ENCODE measurements at places on chromosomes 4 and X.

- peak; percentile 62 for DNase-seq
These were observed 223.6 kb downstream of the RBMX2 start for GRCh38 chrX:130625386-130625785.

DNA sequence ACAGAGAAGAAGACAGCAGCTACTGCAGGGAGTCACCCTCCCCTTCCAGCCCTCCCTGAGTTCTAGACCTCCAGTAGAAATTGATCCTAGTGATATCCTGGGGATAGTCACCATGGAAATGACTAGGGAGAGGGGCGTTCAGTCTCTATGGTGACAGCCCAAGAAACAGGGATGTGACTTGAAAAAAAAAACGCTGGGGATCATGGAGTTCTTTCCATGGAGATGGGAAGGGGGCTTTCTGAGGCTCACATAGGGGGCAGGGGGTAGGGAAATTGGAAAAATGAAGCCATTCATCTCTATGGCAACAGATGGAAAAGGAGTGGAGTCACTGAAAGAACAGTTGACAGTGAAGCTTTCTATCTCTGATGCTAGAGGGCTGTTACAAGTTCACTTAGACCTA lies 28.0 kb upstream of the IGBP1 start:
- DNase-seq: no peak

- no peak for DNase-seq
These were observed 177.8 kb upstream of the DKK2 start for GRCh38 chr4:107213880-107214279.

DNA sequence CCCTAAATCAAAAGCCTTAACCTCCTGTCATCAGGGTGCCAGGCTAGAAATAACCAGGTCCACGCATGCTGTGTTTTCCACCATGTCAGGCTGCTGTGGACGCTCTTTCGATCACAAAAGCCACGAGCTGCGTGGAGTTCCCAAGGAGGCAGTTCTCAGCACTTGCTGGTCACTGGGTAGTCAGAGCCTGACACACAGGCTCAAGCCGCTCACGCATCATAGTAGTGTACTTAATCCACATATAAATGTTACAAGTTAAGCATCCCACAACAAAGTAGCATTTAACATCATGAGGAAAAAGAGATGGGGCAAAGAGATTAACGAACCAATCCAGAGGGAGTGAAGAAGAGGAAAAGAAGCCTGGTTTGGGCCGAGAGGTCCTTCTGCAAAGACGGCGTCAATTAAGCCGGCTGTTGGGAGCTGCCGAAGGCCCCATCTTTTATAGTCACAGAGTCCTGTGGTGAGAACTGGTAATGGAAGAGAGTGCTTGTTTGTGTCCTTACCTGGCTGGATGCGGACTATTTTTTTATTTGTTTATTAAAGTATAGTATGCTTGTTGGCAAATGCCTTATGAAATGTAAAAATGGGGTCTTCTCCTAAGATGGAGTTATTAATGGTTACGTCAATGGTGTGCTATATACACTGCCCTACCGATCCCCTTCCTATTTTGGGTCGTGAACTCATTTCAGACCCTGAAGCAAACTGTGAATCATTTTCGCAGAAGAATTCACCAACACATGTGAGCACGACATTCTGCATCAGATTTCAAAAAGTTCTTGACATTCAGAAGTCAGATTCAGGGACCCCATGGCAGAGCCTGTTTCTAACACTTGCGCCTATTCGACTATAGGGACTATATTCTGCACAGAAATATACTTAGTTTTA lies 675 bp downstream of the PRIMPOL start:
- DNase-seq: no peak

DNA sequence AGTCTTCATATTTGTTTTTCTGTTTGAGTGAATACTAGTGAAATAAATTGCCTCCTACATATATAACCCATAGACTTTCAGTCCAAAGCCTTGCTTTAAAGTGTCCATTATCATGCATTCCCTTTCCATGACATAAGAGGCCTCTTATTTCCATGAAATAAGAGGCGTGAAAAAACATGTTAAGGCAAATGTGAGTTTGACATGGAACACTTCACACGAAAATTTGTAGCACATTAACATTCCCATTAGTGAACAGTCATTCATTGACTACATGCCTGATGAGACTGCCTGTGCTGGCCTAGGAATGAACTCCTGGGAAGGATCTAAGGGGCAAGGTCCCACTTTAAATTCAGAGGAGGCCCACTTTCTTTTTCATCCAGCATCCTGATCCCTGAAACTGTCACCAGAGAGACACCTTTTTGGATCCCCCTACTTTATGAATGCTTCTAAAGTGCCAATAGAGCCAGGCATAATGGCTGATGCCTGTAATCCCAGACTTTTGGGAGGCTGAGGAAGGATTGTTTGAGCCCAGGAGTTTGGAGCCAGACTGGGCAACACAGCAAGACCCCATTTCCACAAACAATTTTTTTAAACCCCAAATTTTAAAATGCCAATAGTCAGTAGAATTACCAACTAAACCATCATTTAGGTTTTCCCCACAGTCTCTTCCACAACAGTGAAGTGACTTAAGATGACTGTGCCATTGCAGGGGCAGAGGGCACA lies 6.7 kb downstream of the RTL8B start:
- no peak for DNase-seq

DNA sequence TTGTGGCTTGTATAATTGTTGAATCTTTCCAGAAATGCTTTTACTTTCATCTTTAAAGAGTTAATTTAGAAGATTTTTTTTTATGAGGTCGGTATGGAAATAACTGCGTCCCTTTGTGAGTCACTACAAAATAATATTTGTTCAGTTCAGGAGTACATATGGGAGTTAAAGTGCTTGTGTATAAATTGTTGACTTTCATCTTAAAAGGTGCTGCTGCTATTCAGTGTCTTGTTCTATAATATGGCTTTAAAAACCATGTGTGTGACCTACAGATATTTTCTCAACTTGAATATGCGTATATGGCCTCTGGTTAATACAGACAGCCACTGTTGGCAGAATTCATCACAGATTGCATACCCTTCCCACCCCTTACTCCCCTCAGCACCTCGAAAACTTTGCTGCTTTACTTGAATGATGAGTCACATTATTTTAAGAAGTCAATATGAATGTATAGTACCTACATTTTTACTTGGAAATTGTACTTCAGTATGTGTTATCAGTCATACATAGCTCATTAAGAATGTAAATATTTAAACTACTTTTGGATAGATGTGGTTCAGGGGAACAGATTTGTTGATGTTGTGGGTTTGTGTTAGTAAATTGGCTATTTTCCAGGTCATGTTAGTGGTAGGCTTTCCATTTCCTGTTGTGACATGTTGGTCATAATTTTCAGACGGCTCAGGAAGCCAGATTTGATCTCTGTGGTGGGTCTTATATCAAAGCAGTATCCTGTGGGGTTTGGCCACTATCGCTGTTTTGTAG lies 1.5 kb downstream of the CLCN3 start:
- DNase-seq: peak; percentile 19

GRCh38 chr4:140346136-140346535 lies 27.3 kb upstream of the SCOC start:
- DNase-seq: no peak

DNA sequence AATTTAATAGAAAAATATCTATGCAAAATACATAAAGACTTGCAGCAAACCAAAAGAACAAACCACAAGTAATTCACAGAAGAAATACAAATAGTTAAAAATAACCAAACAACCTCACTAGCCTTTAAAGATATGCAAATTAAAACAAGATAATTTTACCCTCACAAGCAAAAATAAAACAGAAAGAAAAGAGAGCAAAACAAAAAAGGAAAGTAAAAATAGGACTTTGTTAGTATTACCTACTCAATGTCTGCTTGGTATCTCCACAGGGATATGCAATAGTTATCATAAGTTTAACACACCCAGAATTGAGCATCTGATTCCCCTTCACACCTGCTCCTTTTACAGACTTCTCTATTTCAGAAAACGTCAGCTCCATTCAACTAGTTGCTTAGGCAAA lies 737.5 kb upstream of the MAGEB2 start:
- DNase-seq: no peak

DNA sequence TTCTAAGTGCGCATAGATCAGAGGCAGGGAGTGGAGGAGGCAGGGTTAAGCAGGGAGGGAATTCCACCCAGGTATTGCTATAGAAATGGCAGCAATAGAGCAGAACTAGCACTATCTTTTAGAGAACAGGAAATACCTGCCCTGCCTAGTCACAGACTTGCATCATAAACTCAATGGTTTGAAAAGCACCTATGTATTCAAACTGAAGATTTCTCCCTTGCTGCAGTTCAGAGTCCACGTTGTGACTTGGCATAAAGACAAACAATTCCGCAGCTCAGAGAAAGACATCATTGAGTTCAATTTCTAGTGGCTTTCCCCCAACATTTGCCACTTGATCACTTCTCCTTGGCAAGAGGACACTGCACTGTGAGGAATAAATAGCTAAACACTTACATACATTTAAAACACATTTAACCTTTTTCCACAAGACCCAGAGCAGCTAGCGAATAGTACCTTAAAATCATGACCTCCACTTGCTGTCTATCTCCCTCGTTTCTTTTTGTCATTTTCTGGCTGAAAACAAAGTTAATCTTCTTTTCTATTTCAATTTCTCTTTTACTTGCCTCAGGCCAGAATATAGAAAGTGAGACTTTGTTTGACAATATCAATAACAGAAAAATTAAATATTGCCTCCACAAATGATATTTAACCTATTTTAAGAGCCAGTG lies 42.4 kb downstream of the SLC7A11 start:
- DNase-seq: peak; percentile 79

DNA sequence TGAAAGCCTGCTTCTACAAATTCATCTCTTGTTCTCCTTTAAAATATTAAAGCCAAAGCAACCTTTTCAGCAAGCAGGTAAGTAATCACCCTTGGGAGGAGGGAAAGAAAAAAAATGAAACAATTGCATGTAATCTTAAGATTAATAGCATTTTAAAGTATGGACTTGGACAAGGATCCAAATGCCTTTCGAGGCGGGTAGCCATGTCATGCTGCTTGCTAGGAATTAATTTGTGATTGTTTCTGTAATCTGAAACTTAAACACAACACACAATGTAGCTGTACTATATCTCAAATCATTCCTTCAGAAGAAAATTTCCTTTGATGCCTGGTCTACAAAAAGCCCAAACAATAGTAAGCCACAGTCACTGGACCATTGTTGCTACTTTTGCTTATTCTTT lies 112.4 kb upstream of the CBR4 start:
- no peak for DNase-seq

- DNase-seq: peak; percentile 96
These were observed 549.5 kb upstream of the SMIM31 start for GRCh38 chr4:164204434-164204833.

- no peak for DNase-seq
These were observed 9.2 kb downstream of the GUCY1A1 start for GRCh38 chr4:155675709-155676429.

DNA sequence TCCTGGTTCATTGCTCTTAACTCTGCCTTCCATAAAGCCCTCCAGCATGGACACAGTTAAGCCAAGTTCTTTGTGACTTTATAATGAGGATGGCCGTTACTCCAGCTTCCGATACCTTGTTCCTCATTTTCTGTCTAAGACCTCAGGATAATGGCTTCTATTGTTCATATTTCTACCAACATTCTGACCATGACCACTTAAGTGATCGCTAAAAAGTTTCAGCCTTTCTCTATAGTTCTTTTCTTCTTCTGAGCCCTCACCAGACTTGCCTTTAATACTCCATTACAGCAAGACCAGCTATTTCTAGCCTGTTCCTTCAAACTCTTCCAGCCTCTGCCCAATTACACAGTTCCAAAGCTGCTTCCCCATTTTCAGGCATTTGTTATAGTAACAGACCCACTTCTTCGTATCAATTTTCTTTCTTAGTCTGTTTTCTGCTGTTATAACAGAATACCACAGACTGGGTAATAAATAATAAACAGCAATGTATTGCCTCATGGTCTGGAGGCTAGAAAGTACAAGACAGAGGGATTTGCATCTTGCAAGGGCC lies 12.3 kb downstream of the RNF175 start:
- no peak for DNase-seq

DNA sequence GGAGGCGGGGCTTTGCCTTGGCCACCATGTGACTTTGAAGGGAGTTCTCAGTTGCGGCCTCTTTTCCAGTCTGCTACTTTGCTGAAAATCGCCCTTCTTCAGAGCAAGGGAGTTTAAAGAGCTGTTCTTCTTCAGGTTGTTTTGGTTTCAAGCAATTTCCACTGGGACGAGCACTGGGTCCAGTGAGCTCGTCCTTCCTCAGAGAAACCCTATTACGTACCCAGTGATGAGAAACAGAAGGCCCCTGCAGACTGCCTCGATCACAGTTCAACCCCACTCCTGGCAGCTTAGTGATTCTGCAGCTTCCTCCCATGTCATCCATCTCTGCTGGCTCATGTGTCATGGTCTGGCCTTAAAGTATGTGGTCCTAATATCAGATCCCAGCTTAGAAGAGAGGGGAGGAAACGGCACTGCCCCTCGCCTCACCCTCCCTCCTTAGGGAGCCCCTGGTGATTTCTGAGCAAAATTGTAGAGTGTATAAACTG lies 7.8 kb upstream of the FAM149A start:
- DNase-seq: no peak

GRCh38 chr4:33577791-33578190 lies 2666.5 kb downstream of the ARAP2 start:
- no peak for DNase-seq

DNA sequence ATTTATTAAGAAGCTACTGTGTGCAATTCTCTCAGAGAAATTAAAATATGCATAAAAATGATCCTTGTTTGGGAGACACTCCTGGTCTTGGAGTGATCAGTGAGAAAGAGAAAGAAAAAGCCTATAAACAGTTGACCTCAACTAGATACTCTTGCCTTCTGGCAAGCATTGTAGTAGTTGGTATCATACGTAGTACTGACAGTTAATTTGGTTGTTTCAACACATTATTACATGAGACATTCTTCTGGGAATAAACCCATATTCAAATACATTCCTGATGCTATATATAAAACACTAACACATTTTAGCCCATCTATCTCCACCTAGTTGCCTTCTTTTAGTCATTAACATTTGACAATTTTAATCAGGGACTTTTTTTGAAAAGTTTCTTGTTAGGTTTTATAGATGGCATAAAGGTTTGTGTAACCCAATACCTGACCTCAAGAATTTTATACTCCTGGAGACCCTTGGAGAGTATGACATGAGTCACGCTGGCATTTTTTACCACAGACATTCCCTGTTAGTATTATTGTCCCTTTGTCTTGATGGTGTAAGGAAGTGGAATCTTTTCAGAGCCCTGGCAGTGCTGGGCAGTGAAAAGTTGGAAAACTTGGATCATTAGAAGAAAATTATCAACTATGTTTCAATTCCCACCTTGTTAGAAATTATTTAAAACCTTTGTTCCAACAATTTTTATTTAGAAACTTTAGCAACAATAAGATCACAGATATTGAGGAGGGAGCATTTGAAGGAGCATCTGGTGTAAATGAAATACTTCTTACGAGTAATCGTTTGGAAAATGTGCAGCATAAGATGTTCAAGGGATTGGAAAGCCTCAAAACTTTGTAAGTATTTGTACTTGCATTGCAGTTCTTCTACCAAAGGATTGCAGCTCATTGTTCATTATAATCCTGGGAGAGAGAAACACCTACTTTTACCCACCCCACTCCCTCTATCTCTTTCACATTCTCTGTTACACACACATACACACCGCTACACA lies 167.1 kb upstream of the PACRGL start:
- peak; percentile 90 for DNase-seq

- peak; percentile 76 for DNase-seq
These were observed 31.0 kb upstream of the SLC25A4 start for GRCh38 chr4:185112104-185112503.

- DNase-seq: no peak
These were observed 9.6 kb downstream of the DCX start for GRCh38 chrX:111402344-111402743.

- DNase-seq: no peak
These were observed 624.8 kb downstream of the CENPC start for GRCh38 chr4:66920514-66920913.

GRCh38 chr4:90330546-90330945 lies 203.4 kb downstream of the CCSER1 start:
- no peak for DNase-seq
